ENCODE measurements at places on chromosomes 3 and 15.
A peak's percentile ranks its signal among the peaks of the same experiment; 100 is the strongest.

DNA sequence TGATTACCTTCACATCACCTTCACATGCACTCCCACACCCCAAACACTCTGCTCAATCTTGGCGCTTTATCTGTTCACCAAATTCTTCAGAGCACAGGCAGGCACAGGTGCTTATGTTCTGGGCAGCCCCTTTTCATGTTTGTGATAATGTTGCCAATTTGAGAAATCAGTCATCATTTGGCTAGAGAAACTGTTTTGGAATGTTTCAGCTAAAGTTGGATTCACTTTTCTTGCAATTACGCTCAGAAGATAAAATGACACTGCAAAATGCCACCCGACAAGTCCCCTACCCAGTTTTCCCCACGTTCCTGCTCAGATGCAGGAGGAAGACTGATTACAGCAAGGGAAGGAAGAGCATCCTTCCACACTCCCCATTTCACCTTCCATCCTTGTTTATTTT is 192.9 kb upstream of the LRRN1 start:
- no peak for DNase-seq

DNA sequence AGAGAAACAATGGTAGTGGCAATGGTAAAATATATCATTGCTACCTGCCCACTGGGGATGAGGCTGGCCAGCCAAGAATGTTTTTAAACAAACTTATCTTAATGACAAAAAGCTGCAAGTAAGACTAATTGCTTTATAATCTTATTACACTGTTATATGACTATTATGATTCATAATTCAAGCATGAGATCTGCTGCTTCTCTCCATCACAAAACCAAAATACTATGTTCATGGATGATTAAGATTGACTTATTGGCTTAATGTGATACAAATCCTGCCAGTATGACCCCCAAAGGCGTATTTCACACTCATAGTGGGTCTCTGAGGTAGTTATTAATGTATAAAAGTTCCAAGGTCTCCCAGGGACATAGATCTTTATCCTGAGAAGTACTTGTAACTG is 52.6 kb downstream of the FBN1 start:
- DNase-seq, result no peak

GRCh38 chr3:73431183-73431900 is 193.4 kb downstream of the PDZRN3 start:
- no peak for DNase-seq

GRCh38 chr15:41827880-41828806 is at the start of gene JMJD7:
TSS of gene JMJD7 (plus strand) at chr15:41828092. CDS start at chr15:41828125, 33 bp downstream.
- DNase-seq, result peak; percentile 92

DNA sequence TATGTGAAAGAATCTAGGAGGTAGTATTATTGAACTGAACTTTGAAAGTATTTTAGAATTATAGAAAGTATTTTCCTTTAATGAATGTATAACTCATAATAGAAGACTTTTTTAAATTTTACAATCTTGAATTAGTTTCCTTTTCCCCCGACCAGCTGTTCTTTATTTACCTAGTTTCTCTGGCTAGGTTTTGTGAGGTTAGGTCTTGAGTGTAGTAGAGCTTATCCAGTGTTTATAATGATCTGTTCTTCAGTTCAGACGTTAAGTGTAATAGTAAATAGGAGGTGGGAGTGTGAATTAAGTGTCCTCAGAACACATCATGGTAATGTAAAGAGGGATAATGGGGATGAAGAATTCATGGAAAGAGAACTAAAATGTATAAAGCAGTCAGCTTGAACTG is 93.8 kb downstream of the MYRIP start:
- no peak for DNase-seq

DNA sequence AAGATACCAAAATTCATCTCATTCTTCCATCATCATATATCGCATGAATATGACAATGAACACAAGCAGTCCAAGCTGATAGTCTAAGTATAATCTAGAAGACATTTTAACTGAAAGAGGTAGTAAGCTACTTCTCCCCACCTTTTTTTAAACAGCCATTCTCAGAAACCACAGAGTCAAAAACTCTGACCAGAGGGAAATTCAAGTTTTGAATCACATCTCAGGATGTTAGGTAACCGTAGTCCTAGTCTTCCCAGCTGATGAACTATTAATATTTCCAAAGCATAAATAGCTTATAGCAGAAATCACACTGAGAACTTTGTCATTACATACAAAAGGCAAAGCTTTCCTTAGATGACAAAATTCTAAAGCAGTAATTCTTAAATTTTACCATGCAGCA is 25.8 kb downstream of the NPTN start:
- DNase-seq, result no peak

DNA sequence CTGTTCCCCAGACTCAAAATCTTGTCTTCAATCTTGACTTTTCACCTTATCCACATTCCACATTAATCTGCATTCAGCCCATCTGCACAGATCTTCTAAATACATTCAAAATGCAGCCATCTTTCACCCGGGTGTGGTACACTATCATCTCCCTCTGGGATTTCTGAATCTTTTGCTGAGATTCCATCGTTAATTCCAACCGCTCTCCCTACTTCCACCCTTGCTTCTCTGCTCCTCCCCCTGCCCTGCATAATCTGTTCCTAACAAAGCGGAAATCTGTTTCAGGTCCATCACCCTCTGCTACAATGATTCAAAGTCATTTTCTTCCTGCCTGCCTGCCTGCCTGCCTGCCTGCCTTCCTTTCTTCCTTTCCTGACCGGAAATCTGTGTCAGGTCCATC is 7.9 kb upstream of the GOLGA8B start:
- DNase-seq, result no peak

DNA sequence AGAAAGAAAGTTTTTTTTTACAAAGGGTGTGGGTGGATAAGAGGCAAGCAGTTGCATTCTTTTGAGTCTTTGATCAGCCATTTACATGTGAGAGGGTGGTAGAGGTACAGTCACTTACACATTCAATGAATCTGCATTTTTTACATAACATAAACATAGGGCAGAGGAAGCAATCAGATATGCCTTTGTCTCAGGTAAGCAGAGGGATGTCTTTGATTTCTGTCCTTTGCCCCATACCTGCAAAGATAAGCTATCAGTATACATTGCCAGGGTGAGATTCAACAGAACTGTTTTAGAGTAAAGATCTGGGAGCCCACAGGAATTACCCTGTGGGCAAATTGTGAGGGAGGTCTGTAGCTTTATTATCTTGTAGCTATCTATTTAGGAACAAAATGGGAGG is 5.4 kb upstream of the PPP1R2 start:
- no peak for DNase-seq

- DNase-seq, result no peak
Observed at GRCh38 chr3:14137004-14137403, 12.2 kb downstream of the TMEM43 start.

DNA sequence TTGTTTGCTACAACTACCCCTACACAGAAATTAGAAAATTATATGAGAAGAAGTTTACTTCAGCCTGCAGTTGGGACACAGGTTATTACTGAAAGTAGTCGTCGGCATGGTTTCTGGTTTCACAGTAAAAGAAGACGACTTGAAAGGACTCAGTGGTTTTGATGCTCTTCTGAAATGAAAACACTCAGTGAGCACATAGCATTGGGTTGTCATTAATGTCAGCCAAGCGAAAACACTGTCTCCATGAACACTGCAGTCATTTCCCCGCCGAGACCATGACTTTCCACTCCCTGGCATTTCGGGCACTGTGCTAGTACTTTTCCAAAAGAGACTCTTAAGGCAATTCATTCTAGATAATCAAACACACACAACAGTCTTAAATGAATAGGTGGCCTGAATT is 69.2 kb upstream of the ICE2 start:
- no peak for DNase-seq

DNA sequence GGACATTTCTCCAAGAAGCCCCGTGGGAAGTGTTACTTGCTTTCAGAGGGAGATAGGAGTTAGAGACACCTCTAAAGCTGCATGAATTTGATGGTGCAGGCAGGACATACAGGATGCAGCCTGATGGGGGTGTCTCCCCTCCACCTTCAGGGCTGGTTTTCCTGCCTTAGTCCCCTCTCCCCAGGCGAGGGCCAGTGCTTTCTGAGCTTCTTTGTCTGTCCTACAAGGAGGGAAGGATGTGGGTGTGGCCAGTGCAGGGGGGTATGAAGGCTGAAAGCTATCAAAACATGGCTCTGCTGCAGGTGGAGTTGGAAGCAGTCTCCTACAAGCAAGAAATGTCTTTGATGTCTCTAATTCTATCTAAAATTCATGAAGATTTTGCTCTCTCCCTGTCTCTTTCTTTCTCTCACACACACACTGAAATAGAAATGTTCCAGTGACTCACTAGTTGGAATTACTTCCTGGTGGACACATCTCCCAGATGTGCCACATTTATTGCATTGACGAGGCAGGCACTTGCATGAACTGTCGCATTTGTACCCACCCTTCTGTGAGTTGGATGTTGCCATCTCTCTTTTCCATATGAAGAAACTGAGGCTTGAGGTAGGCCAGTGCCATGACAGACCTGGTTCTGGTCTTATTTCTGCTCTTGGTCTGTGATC is 13.9 kb upstream of the PODXL2 start:
- no peak for DNase-seq

DNA sequence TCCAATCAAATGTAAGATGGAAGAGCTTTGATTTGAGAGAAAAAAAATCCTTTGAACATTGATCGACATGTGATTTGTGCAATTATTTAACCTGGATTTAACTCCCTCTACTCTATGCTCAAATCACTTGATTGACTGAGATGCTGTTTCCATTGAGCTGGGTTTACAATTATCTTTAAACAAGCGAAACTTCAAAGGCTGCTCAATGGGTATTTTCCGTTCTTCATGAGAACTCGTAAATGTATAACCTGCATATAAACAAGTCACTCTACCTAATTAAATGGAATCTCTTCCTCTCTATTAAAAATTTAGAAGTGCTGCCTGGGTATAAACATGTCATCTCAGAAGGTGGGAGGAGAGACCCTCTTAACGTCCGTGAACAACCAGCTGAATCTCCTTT is 71.9 kb downstream of the ANXA2 start:
- no peak for DNase-seq

- no peak for DNase-seq
Observed at GRCh38 chr15:75350601-75351361, 3.9 kb downstream of the NEIL1 start.

- DNase-seq, result no peak
Observed at GRCh38 chr15:48021336-48022086, 99.3 kb upstream of the SLC24A5 start.

DNA sequence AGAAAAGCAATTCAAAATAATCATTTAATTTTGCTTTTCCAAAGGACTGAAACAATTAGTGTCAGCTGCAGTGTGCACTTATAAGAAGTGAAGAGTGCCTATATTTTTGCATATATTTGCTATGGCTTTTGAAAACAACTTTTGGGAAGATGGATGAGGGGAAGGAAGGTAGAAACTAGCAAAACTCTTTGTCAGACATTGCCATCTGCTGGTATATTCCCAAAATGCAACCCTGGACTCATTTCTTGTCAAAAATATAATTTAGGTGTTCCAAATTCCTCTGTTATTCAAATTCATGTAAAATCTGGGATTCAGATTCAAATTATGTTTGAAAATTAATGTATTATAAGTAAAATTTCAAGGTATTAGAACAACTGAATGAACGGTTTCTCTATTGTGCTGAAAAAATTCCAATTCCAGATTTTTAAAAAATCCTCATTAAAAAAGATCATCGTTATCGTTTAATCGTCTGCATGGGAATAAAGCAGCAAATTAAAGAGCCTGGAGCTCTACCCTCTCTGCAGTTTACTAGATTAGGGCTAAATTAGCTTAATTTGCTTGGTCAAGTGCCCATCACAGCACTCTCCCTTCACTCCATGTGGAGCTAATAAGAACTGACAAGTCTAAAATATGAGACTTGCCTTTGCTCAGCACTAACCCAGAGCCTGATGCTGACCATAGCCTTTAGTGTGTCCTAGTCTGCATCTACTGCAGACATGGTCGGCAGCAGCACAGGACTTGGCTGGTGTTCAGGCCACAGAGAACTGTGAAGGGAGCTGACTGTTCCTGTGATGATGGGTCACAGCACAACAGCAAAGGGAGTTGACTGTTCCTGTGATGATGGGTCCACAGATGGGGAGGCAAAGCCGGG is 67.9 kb upstream of the MITF start:
- no peak for DNase-seq

DNA sequence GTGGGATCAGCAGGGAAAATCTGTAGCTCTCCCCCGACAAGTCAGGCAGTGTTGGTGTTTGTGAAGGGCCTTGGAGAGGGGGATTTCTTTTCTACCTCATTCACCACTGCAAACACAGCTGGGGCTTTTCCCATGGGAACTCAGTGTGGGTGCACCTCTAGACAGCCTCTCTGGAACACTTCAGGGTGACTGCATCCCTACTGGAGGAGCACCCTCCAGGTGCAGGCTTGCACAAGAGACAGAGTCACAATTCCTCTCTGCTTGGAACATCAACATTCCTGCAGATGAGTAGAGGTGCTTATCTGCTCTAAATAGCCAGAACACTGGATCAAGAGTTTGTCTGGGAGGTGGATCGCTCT is 72.7 kb upstream of the AKAP13 start:
- no peak for DNase-seq

DNA sequence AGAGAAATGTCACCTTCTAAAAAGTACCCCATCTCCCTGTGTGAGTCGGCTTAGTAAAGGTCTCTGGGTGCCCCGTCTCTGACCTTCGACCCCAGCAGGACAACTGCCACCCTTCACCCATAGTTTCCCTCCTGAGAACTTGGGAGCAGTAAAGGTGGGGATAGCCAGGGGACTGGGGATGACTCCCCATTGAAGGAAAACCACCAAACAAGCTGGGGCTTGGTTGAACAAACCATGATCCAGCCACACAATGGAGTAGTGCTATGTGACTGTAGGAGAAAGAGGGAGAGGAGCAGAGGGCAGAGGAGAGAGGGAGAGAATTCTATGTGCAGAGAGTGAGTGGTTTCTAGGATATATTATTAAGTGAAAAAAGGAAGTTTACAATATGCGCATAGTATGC is 33.7 kb downstream of the IDH3A start:
- DNase-seq, result no peak

GRCh38 chr3:69385723-69386555 is at the start of gene FRMD4B:
TSS of gene FRMD4B (minus strand) at chr3:69386088. CDS start at chr3:69385989, 99 bp downstream.
- peak; percentile 13 for DNase-seq

DNA sequence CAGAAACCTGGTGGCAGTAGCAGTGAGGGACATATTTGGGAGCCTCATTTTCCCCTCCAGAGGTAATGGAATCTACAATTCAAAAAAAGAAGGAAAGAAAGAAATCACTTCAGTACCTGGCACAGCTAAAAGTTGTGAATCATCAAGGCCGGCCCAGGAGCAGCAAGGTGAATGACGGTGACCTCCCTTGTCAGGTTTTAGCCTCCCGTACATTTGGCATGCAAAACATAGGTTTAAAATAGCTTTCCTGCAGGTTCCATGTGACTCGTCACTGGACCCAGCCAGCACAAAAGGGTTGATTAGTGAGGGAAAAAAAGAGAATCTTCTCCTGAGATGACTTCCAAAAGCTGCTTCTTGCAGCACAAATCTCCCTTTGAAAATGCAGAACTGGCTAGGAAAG is 394.2 kb downstream of the LSAMP start:
- no peak for DNase-seq

DNA sequence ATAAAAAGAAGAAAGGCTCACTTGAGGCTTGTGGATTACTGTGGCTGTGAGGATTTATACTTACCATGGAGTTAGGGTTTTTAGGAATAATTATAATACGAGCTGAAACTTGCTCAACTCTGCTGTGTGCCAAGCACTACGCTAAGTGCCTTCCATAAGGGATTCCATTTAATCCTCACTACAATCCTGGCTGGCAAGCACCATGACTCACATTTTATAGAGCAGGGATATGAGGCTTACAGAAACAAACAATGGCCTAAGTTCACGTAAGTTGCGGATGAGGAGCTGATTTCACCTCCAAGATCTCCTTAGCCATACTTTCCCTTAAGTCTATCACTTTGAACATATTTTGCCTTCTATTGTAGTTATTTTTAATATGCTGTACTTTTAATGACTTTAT is 43.9 kb upstream of the ARL8B start:
- no peak for DNase-seq

Measured in activated gamma-delta T cell (primary cell).